ENCODE measurements at places on chromosomes 3 and 15.
A peak's percentile ranks its signal among the peaks of the same experiment; 100 is the strongest.

DNA sequence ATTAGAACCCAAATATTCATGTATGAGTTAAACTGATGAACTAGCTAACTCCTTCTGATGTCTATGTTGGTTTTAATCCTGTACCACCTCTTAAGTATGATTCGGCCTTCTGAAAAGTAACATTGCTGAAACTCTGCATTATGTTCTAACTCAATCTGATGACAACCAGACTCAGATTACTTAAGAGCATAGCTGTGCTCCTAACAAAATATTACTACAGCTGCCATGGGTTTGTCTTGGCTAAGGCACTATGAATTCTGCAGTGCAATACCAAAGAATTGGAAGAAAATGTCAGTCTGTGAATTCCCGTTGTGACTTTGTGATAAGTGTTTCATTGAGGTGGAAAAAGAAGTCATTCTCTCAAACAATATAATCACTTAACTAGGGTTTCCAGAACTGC lies 224.4 kb downstream of the ZMAT3 start:
- no peak for DNase-seq

GRCh38 chr3:188153437-188154013 lies 432 bp upstream of the LPP start:
- peak; percentile 90 for DNase-seq

DNA sequence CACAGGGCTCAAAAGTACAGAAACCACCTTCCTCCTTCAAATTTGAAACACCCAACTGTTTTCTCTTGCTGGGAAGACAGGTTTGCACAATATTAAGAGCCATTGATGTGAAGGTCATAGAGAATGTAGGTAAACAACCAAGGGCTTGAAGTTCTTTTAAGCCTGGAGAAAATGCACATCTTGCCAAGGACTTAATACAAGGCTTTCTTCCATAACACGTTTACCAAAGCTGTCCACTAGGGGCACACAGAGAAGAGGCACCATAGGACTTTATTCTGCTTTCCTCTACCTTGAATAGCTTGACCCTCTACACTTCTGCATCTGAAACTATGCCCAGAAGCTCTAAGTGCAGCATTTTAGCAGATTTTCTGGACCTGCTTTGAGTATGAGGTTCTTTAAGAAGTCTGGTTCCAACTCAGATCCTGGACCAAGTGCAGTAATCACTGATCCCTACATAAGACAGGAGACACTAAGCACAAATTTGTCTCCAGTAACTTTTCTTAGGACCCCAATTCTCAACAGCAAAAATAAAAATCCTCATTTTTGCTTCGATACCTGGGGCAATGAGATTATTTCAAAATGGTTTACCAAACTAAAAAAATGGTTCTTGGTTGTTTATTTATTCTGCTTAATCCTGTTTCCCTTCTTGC lies 138.0 kb downstream of the FBN1 start:
- DNase-seq: peak; percentile 9

DNA sequence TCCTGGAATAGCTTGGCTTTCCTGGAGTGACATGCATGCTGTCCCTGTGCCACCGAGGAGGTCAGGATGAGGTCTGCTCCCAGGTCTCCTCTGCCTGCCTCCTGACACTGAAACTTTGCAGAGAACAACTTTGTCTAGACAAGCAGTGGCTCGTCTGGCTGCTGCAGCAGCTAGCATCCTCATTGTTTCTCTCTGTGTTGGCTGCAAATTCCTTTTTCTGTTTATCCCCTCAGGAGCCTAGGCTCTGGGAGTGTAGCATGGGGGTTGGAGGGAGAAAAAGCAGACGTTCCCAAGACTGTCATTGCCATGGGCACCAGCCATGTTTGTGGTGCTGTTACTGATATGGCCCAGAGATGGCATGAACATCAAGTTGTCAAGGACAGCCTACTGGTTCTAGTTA lies 208.7 kb upstream of the LRIG1 start:
- no peak for DNase-seq

GRCh38 chr15:57218826-57219576 lies 157.3 kb upstream of the CGNL1 start:
- DNase-seq: peak; percentile 92

- no peak for DNase-seq
Measured at GRCh38 chr15:51260202-51260601, 78.2 kb downstream of the CYP19A1 start.

GRCh38 chr3:136329593-136329992 lies 79.5 kb downstream of the PCCB start:
- no peak for DNase-seq

DNA sequence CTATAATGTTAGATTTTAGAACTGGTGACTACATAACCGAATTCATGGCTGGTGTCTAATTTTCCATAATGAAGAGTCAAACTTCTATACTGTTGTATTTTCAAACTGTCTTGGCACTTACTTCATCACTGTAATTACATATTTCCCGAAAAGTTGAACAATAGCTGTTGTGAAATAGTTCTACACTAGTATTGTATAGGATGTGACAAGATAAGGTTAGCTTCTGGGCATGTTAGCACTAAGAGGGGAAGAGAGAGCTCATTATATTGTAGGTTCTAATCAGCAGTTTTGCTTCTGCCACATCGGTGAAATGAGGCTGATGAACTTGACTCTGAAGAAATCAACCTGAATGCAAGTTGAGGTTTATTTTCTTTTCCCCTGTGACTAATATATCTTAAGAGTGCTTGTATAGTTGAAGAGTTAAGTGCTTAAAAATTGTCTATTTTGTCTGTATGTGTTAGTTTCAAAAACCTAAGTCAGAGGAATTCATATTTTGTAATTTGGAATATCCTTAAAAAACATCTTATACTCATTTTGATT lies 8.9 kb downstream of the GYG1 start:
- DNase-seq: no peak

DNA sequence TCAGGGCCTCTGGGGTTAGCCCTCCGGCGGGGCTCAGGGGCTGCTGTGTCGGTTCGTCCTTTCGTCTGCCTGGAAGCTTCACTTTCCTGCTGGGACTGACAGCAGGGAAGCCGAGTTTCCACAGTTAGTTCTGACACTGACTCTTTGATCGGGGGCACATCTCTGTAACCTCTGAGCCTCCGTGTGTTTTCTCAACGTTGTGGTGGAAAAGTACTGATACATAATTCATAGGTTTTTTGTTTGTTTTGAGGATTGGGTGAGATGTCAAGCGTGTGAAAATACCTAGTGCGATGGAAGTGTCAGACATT lies 481 bp downstream of the AP4E1 start:
- DNase-seq: no peak

GRCh38 chr15:80832686-80833085 lies 53.5 kb downstream of the CEMIP start:
- peak; percentile 24 for DNase-seq

GRCh38 chr15:59280855-59281254 lies 74.2 kb downstream of the LDHAL6B start:
- DNase-seq: no peak

DNA sequence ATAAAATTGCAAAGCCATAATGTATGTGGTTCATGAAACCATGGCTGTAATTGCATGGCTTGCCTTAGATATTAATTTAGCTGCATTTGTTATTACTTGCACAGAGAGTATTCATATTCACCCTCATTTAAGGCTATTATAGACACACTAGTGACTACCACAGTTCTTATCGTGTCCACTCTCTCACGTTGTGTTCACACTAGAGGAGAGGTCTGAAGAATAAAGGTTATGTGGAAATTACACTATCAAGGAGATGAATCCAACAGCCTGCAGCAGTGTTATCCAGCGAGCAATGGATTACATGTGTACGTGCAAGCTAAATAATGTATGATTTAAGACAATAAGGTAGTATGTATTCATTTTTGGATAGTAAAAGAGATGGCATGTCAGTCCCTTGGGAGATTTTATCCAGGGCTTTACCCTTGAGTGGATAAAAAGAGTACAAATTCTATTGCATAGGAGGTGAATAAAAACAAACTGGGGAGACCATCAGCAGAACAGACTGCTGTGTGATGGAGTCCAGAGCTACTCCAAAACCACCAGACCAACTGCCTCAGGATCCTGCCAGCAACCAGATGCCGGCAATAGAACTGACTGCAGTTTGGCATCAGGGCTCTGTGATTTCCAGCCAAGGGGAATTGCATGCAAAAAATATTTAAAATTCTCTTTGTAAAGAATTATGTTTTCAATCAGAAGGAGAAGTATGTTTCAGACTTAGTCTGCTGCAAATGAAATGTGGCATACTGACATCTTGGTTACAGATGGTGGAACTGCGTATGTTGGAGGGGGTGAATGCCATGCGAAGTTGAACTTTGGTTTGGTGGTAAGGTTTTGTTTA lies 146.6 kb downstream of the RBMS3 start:
- peak; percentile 89 for DNase-seq

DNA sequence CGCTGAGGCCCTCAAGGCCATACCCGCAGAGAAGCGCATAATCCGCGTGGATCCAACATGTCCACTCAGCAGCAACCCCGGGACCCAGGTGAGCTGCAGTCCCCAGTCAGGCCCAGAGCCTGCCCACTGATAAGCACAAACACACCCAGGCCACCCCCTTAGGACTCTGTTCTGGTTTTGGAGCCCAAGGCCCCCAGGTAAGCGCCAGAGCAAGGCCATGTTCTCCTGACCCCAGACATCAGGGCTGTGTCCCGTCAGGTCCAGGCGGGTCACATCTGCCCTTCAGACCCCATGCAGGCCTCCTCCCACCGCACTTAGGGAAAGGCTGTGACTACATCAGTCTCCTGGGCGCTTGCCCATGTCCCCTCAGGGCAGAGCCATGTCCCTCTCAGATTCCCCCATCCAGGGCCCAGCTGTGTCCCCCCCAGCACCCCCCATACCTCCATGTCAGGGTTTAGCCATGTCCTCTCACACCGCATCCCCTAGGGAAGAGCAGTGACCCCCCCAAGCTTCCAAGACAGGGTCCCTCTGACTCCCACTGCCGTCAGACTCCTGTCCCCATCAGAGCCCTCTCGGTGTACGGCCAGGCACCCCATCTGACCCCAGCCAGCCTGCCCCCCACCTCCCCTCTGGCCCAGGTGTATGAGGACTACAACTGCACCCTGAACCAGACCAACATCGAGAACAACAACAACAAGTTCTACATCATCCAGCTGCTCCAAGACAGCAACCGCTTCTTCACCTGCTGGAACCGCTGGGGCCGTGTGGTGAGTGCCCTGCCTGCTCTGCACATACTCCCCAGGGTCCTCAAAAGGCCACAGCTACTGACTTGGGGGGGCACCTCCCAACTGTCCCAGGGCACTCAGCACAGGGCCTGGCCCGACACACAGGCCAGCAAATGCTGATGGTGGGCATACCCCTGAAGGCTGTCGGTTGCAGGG lies 1.6 kb downstream of the PARP3 start:
- DNase-seq: no peak

DNA sequence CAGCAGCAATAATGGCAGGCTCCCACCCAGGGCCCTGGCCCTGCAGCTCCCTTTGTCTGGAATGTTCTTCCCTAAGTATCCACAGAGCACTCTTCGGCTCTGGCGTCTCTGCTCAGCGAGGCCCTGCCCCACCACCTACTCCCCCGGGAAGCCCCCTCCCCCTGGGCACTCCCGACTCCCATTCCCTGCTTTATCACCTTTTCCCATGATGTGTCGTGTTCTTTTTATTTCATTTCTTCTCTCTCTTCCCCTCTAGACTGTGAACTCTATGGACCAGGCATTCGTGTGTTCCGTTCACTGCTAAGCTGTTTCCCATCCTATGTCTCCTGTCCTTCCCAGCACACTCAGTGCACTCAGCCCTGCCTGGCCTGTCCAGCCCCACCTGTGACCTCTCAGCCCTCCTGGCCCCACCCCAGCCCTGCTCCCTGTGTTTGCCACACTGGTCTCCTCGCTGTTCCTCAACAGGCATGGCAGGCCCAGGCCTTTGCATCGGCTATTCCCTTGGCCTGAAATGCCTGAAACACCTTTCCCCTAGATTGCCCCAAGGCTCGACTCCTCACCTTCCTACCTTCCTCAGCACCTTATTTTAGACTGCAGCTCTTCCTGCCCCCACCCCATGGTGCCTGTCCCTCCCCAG lies 107.4 kb downstream of the TPRA1 start:
- DNase-seq: no peak

- no peak for DNase-seq
Measured at GRCh38 chr3:89362496-89362895, 255.1 kb downstream of the EPHA3 start.

- no peak for DNase-seq
Measured at GRCh38 chr3:73315706-73316105, 254.2 kb downstream of the EBLN2 start.

DNA sequence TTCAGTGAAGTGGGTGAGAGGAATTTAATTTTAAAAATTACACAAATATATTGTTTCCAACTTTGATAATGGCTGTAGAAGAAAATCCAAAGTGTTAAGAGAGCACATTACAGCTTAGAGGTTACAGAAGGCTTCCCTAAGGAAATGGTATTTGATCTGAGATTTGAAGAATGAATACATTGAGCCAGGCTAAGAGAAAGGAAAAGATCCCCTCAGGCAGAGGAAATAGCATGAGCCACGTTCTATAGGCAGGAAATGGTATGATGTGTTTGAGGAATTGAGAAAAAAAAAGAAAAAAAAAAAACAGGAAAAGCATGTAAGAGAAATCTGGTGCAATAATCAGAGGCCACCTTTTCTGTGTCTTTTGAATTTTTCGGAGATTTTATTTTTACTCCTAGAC lies 48.6 kb downstream of the UNC13C start:
- DNase-seq: no peak

DNA sequence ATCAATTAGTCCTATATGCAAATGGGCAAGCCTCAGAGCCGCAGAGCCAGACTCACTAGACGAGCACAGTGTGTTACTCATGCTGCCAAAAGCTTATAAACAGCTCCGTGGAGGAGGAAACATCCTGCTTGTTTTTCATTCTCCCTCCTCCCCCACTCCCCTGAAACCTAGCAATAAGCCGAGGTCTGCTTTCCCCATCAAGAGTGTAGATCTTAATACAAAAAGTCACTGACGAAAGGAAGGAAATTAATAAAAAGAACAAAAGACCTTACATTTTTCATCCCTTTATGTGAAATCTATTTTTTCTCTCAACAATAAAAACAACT lies 88.5 kb downstream of the XXYLT1 start:
- peak; percentile 55 for DNase-seq

- peak; percentile 74 for DNase-seq
Measured at GRCh38 chr15:91852741-91853510, 582 bp upstream of the SLCO3A1 start.

DNA sequence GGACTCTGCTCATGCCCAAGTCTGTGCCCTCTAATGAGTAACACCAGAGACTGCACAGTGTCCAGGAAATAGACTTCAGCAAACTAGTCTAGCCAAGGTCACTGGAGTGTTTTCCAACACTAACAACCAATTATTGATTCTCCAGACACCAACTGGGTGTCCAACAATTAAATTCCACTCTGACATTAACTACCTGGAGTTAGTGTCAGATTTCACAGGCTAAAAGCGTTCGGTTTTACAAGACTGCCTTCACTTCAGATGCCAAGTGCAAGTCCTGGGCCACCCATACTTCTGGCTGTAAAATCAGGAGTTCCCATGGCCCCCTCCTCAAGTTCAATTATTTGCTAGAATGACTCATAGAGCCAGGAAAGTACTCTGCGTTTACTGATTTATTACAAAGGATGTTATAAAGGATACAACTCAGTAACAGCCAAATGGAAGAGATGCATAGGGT lies 20.8 kb upstream of the CFAP161 start:
- DNase-seq: no peak

GRCh38 chr3:48301800-48302166 lies 31.7 kb downstream of the SPINK8 start:
- no peak for DNase-seq
